ENCODE measurements at places on chromosomes 1 and 21.

DNA sequence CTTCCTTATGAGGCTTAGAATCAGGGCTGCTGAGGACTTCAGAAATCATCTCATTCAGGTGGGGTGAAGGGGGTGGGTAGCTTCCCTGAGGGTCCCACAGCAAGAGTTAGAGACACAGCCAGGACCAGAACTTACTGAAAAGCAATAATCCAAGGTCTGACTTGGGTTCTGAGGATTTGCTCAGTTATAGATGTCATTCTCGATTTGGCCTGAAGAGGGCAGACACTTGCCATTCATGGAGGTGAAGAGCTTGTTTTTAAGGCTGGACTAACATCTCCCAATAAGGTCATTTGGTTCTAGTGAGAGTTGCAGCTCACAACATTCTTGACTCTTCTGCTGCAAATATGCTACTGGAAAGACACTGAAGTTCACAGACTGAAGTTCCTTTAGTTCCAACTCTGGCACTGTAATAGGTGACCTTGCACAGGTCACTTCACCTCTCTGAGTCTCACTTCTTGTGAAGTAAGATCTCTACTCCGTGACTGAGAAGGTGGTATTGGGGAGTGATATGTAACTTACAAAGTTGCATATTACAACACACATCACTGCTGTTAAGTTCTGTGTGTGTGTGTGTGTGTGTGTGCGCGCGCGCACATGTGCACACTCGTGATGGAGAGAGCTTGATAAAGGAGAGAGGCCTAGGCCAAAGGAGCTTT, 69.8 kb upstream of the DIRAS3 start:
- DNase-seq: no peak

DNA sequence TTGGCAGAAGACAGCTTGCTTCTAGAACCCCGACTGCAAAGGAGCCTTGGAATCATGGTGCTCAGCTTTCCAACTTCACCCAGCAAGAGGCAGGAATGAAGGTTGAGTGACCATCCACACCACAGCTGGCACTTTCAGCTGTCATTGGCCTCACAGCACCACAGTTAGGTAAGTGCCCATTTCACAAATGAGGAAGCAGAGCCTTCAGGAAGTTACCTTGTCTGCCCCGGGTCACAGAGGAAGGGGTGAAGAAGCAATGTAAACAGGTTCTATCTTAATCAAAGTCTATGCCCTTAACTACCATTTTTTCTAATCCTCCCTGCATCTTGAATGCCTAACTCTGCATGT, 156.0 kb downstream of the GLUL start:
- DNase-seq: no peak

GRCh38 chr1:234851450-234852438, 241.8 kb upstream of the IRF2BP2 start:
- DNase-seq: no peak

GRCh38 chr1:6275826-6276782, 15.2 kb upstream of the GPR153 start:
- no peak for DNase-seq

GRCh38 chr1:24713176-24713575, 32.1 kb upstream of the CLIC4 start:
- DNase-seq: no peak

DNA sequence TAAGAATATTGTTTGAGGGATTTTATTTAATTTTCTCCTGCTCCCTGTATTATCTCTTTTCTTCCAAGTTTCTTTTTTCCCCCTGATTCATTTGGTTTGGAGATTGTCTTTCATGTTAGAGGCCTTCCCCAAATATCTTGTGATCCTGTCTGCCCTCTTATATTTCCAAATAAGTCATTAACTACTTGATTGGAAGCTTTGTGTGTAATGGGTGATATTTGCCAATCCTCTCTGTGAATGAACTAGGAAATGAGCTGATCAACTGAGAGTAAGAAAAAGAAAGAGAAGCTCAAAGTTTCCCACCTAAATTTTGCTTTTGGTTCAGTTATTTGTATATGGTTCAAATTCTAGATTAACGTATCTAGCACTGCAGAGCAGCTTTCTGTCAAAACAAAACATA, 23.6 kb upstream of the LY9 start:
- DNase-seq: no peak

GRCh38 chr1:171366085-171366484, 52.1 kb downstream of the FMO4 start:
- DNase-seq: no peak

- no peak for DNase-seq
These were observed 250.0 kb downstream of the CHRM3 start for GRCh38 chr1:239636347-239636746.

- DNase-seq: no peak
These were observed 339.7 kb downstream of the PTPRC start for GRCh38 chr1:198978523-198978922.

- no peak for DNase-seq
These were observed 293.9 kb upstream of the PROX1 start for GRCh38 chr1:213693864-213694263.

- DNase-seq: no peak
These were observed 160.2 kb upstream of the COA6 start for GRCh38 chr1:234212764-234213657.

DNA sequence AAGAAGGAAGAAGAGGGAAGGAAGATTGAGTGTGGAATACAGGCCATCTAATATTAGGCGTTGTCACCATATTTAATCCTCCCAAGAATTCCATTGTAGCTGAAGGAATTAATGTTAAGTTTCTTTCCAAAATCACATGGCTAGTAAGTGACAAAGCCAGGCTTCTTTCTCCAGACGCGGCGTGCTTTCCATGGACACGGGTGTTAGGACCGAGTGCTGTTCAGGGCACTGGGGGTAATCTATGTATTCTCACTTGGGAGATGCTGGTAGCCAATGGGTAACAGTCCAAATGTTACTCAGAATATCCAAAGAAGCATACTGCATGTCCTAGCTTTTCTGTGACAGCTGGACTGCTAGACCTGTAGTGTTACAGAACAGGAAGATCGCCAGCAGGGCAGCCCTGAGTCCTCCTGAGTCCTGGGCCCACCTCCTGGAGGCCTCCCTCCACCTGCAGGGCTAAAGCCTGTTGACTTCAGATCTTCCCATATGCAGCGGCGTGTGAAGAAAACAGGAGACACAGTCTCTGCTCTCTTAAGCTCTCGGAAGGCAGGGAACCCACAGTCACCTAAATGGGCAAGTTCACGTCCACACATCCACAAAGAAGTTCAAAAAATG, 5.3 kb downstream of the IGSF9 start:
- DNase-seq: no peak

- DNase-seq: peak; percentile 32
These were observed 101.1 kb upstream of the SOD1 start for GRCh38 chr21:31558189-31558961.

DNA sequence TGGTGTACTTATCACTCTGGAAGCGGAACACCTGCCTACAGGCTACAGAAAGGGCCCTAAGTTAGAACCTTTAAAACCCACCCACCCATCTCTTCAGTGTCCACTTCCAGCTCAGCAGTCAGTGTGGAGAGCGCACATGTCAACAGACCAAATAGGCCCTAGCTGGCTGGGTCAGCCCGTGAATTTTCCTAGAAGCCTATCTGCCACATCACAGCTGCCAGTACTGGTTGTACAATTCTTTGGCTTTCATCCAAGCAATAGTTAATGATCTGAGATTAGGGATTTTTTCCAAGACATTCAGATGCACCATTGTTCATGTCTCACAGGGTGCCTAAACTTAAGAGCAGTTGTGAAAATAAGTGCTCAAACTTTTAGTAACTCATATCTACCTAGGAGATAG, 197.1 kb downstream of the KCNK2 start:
- no peak for DNase-seq

GRCh38 chr1:102096162-102096561, 99.4 kb upstream of the OLFM3 start:
- DNase-seq: no peak

- no peak for DNase-seq
These were observed 2.9 kb downstream of the ASAP3 start for GRCh38 chr1:23481026-23481597.

- peak; percentile 11 for DNase-seq
These were observed 57.8 kb downstream of the EDARADD start for GRCh38 chr1:236451796-236452373.

- no peak for DNase-seq
These were observed 45.6 kb upstream of the COA6 start for GRCh38 chr1:234327577-234328164.

DNA sequence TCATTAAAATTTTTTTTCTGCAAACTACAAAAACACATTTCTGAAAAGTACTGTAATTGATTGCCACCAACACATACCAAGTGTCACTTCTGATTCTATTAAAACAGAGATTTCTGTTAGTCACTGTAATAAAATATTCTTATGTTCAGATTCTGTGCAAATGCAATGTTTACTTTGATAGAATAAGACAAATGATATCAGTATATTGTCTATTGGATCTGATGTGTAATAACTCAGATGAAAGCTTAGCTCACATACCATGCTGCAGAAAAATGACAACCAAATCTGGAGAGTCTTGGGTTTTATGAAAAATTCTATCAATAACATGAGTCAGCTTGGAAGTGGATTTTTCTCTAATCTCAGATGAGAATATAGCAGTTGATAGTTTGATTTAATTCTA, 963.8 kb upstream of the B3GALT2 start:
- no peak for DNase-seq

DNA sequence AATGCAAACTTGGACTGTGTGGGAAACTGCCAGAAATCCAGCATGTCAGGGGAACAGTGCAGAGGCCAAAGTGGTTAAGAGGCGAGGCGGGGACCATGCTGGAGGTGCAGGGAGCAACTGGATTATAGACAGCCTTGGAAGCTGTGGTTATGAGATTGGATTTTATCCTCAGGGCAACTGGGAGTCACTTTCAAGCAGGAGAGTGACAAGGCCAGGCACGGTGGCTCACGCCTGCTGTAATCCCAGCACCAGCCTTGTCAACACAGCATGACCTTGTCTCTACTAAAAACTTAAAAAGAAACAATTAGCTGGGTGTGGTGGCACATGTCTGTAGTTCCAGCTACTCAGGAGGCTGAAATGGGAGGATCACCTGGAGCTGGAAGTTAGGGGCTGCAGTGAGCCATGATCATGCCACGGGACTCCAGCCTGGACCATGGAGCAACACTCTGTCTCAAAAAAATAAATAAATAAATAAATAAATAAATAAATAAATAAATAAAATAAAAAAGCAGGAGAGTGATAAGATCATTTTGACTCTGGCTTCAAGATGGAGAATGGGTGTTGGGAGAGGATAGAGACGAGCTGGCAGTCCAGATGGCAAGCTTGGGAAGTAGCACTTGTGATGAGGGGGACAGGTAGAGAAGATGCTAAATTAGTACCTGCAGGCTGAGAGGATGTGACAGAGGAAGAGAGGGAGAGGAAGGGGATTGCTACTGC, 3.5 kb downstream of the HAPLN2 start:
- no peak for DNase-seq

- DNase-seq: no peak
These were observed 37.0 kb downstream of the TM2D1 start for GRCh38 chr1:61687901-61688300.

GRCh38 chr1:31677949-31678348, 25.9 kb downstream of the COL16A1 start:
- no peak for DNase-seq

DNA sequence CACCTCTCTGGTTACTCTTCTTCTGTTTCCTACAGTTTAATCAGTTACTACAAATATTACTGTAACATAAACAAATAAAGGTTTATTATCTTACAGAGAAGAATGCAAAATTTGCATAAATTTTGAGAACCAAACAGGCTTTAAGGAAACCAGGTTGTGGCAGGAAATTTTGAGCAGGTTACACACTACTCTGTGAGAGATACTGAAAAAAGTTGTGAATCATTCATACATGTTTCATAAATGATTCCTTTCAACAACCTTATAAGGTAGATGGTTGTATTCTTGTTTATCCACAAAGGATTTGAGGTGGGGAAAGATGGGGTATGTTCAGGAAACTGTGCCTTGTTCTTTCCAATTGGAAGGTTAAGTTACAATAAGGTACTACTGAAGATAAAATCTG, 58.6 kb downstream of the MAST2 start:
- DNase-seq: no peak

DNA sequence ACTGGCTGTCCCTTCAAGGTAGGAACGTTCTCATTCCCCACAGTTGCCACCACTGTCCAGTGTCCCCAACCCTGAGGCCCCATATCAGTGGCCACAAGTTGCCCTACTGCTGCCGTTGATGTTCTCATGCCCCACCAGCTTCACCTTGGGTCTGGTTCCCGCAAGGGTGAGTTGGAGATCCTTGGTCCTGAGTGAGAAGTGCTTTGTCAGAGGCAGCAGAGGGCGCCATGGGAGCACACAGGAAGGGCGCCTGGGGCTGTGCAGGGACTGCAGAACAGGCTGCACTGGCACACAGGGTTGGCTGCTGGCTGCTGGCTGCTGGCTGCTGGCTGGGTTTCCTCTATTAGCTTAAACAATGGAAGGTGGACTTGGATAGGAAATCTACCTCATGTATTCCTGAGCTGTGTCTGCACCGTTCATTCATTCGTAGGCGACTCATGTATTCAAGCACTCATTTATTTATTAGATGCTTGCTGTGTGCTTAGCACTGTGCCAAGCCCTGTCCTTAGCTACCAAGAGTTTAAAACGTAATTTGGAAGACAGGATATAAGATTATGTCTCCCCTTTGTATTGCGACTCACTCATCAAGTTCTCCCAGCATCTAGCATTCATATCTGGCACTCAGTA, 2.1 kb upstream of the S100A9 start:
- DNase-seq: no peak

- peak; percentile 83 for DNase-seq
These were observed 36.5 kb upstream of the TRAPPC10 start for GRCh38 chr21:43975469-43976098.

DNA sequence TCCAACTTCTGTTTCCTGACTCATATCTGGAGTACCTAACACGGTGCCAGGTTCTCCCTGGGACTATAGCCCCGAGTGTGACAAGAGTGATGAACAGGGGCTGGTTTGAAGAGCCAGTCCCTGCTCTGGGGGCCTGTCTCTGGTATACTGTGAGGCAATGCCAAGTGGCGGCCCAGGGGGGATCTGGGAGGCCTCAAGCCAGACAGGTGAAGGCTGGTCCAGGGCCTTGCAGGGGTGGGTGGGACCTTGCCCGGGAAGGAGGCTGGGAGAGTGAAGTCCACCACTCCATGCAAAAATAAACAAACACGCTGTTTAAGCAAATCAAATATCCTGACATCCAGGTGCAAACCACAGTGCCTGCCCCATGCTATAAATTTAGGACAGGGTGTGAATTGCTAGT, 6.8 kb upstream of the PLXNA2 start:
- DNase-seq: no peak

GRCh38 chr21:40166291-40166843, 299.1 kb downstream of the PCP4 start:
- DNase-seq: no peak

GRCh38 chr1:198499588-198499987, 40.9 kb downstream of the ATP6V1G3 start:
- no peak for DNase-seq

- DNase-seq: no peak
These were observed 19.2 kb upstream of the ALX3 start for GRCh38 chr1:110089561-110090275.

DNA sequence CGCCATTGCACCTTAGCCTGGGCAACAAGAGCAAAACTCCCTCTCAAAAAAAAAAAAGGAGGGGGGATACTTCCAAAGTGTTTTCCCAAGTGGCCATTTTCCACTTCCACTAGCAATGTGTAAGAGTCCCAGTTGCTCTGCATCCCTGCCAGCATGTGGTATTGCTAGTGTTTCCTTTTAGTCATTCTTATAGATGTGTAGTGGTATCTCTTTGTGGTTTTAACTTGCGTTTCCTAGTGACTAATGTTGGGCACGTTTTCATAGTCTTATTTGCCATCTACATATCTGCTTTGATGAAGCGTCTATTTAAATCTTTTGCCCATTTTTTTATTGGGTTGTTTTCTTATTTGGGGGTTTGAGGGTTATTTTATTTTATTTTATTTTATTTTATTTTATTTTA, 31.1 kb downstream of the INAVA start:
- DNase-seq: no peak
